Upper lobe of right lung (tissue), 1 donor: ENCODE measurements at places on chromosomes 2 and 18. TPM values are rescaled to one million over a fixed set of nuclear protein-coding genes. Genes with fewer than 3 reads are reported as not detected.

TGFA gene
- 9.1 TPM for total RNA-seq

CLEC4F gene
- total RNA-seq: 1.2 TPM

GRCh38 chr18:51266773-51267172 is 69.3 kb upstream of the MEX3C start:
- H3K36me3 ChIP-seq: no peaks in the 10 kb centered on the region
- no peaks in the 10 kb centered on the region for H3K4me1 ChIP-seq
- no peak overlapping the region for H3K27ac ChIP-seq
- no peak overlapping the region for H3K4me3 ChIP-seq
- peaks cover 11% of the 10 kb centered on the region for H3K27me3 ChIP-seq

DNA sequence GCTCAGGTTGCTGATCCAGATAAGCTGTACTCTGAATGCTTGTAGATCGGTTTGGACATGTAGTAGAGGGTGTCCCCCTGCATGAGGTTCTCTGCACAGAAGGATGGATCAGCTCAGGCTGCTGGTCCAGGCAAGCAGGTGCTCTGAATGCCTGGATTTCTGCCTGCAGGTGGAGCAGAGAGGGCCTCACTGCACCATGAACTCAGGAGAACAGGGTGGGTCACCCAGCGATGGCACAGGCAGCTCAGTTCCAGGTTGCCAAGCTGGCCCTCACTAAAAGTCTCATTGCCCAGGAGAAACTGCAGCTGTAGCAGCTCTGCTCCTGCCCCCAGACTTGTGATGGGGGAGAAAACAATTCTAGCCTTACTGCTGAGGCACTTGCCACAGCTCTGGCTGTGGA is 491.8 kb downstream of the XIRP2 start:
- H3K4me1 ChIP-seq: no peaks in the 10 kb centered on the region
- H3K4me3 ChIP-seq: no peak overlapping the region
- no peaks in the 10 kb centered on the region for H3K36me3 ChIP-seq
- no peak for DNase-seq

- no peaks in the 10 kb centered on the region for H3K4me1 ChIP-seq
- H3K4me3 ChIP-seq: no peak overlapping the region
- no peaks in the 10 kb centered on the region for H3K36me3 ChIP-seq
- DNase-seq: no peak
- H3K27ac ChIP-seq: no peak overlapping the region
- no peaks in the 10 kb centered on the region for H3K27me3 ChIP-seq
These were observed 499.4 kb downstream of the GALR1 start for GRCh38 chr18:77749089-77749488.

- H3K4me3 ChIP-seq: no peak overlapping the region
- H3K4me1 ChIP-seq: no peaks in the 10 kb centered on the region
- H3K27me3 ChIP-seq: no peaks in the 10 kb centered on the region
- H3K27ac ChIP-seq: no peak overlapping the region
- DNase-seq: no peak
- no peaks in the 10 kb centered on the region for H3K36me3 ChIP-seq
These were observed 79.8 kb downstream of the CCDC150 start for GRCh38 chr2:196719110-196719872.

DNA sequence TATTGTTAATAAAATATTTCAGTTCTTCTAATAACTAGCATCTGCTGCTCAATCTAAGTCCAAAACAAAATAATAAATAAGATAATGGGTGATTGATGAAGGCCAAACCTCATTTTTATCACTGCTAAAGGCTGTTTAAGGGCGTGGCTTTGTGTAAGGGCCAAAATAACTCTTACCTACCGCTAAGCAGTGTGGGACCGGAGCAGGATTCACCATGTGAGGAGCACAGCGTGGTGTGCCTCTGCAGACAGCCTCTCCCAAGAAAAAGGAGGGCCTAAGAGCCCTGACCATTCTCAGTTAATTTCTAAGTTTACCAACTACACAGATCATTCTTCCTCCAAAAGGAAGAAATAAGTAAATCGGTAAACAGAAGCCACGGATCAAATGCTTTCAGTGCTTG is 353.7 kb downstream of the ARL6IP6 start:
- no peaks in the 10 kb centered on the region for H3K4me1 ChIP-seq
- no peak for DNase-seq
- no peaks in the 10 kb centered on the region for H3K27me3 ChIP-seq

GRCh38 chr2:62010632-62011256 is 105.3 kb downstream of the COMMD1 start:
- DNase-seq: no peak
- no peak overlapping the region for H3K4me3 ChIP-seq
- H3K27ac ChIP-seq: no peak overlapping the region

DNA sequence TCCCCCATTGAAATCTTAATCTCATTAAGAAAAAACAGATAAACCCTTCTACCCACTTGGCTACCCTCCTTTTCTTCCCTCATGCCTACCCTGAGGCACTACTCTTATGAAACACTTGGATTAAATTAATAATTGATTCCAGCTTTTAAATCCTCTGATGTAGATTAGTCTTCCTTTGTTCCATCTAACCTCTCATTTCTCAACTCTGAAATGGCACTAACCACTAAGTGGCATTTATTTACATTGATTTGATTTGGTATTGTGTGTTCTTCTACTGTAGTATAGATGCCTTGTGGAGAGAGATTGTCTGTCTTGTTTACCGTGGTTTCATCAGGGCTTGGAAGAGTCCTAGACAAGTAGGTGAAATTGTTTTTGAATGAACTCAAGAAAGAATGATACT is 26.7 kb downstream of the ITGA4 start:
- DNase-seq: no peak
- H3K4me3 ChIP-seq: no peak overlapping the region
- no peaks in the 10 kb centered on the region for H3K27me3 ChIP-seq
- no peak overlapping the region for H3K27ac ChIP-seq
- H3K4me1 ChIP-seq: no peaks in the 10 kb centered on the region
- H3K36me3 ChIP-seq: no peaks in the 10 kb centered on the region
